Stimulated activated CD4-positive, alpha-beta T cell treated with anti-CD3 and anti-CD28 coated beads, Interleukin-2, amount 100 ng/mL, for 48 hours (primary cell): ENCODE measurements at places on chromosomes 4 and X.

- no peak for DNase-seq
Observed at GRCh38 chr4:169530048-169530447, 82.3 kb downstream of the NEK1 start.

DNA sequence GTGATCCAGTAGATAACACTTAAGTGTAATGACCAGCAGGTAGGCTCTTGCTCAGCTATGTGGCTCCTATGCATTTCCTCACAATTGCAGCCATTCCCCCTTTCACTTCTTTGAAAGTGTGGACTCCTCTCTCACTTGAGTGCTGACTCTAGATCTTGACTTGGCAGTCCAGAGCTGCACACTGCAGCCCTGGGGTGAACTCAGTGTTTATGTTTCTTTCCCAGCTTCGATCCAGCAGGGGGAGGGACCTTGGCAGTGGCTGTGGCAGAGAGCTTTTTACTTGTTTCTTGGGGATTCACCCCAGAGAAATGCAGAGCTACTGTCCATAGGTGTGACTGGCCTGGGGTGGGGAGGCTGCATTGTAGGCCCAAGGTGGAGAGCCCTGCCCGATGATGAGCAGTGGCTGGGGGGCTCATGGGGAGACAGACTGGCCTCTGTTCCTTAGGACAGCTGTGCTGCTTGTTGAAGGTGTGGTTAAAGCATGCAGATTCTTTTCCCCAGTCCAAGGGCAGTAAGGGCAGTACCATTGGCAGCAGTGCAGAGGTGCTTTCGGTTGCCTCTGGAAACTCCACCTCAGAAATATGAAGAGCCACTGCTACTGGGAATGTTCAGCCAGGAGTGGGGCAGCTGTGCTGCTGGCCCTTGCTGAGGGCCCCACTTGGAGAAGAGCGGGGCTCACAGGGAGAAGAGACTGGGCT is 134.7 kb downstream of the SH3BGRL start:
- DNase-seq = no peak

DNA sequence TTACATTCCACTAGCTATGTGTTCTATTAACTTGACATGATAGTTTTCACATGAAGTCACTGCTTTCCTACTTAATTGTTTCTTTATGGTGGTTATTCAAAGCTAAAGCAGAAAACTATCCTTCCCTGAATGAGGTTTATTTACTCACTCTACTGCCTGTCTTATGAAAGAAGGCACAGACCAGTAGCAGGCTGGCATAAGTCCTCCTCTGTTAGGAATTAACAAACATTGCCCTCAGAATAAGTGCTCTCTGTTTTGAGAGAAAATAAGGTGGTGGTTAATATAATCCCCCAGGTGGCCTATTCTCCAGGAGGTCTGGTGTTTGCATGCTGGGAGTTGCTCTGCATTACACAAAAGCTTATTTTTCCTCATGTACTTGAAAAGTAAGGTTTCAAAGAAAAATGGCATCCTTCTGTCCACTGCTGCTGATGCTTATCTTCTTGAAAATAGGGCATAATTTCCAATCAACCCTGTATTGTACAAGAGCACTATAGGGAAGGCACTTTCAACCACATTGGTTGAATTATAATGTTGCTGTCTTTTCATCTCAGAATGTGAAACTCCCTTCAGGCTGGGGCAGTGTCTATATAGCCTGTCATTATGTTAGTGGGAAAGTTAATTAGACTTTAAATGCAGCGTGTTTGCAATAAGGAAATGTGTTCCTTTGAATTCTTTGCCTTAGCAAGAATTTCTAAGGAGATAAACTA is 119.7 kb upstream of the TBC1D9 start:
- DNase-seq = no peak

- no peak for DNase-seq
Observed at GRCh38 chr4:163701916-163702315, 207.4 kb downstream of the TMA16 start.

DNA sequence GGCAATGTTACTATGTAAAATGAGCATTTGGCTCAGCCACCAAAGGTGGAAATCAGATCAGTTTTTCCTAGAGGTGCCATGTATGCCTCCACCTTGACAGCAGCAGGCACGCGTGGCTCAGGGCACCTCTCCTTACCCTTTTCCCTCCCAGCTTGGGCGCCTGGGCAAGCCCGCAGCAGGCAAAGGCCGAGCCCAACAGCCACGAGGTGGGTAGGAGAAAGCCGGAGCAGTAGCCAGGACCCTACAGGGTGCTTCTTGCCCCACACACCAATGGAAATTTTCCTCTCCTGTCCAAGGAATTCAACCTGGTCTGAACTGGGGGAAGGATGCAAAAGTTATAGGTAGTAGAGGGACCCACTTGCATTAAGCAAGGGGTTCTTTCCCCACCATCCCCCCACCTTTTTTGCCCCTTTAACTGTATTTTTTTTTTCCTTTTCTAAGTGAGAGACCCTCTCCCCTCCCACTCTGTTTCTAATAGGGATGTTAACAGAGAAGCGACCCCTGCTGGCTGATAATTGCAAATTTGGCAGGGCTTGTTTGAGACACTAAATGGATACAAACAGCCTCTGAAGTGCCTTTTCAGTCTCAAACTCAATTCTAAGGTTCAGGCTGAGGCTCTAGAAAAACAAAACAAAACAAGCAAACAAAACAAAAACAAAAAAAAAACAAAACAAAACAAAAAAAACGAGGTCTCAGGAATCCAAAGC is 895.1 kb downstream of the PCDH18 start:
- DNase-seq = no peak

- no peak for DNase-seq
Observed at GRCh38 chr4:159538556-159538955, 435.7 kb downstream of the RAPGEF2 start.

GRCh38 chr4:2576290-2576689 is 39.8 kb downstream of the FAM193A start:
- no peak for DNase-seq

GRCh38 chrX:69215161-69215875 is 50.1 kb upstream of the PJA1 start:
- no peak for DNase-seq

DNA sequence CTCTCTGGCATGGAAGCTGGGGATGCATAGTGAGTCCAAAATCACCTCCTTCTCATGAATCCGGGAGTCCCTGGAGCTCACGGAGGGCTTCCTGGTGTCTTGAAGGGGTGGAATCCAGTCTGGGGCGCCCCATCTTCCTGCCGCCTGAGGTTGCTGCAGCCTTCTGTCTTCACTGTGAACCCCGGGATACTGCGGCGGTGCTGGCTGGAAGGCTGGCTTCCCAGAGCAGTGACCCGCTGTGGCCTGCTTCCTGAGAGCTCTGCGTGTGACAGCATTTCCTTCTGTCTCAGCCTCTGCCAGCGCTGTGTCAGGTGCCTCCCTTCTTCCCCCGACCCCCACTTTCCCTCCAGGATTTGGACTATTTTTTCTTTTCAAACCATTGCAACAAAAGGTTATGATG is 98.8 kb upstream of the STOX2 start:
- no peak for DNase-seq

DNA sequence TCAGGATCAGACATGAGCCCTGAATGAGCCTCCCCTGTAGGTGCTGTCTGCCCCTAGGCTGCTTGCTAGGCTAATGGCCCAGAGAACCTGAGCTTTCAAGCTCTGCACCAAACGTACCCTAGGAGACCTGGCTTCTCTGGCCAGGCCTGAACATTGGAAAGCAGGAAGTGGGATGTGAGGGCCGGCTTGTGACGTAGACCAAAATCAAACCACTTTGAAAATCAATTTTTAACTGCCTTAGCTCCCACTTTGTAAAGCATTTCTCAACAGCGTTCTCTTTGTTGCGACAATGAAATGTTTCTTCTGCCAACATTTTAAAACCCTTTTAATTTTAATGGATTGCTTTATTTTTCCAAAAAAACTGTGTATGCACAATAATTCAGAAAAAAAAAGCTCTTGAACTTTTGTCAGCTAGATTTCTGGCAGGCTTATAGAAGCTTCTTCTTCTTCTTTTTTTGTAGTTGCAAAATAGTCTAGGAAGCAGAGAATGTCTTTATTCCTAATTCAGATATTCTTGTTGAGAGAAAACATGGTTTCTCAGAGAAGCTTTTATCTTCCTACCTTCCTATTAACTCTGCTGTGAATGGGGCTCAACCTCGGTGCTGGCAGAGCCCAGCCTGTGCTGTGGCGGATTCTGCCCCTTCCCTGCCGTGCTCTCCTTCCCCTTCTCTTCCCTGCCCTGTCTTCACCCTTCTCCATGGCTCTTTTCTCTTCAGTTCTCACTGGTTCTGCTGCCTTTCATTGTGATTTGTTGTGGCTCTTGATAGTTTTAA is 145.2 kb upstream of the SFRP2 start:
- no peak for DNase-seq

GRCh38 chr4:169416997-169417396 is 146.2 kb upstream of the SH3RF1 start:
- DNase-seq = no peak

DNA sequence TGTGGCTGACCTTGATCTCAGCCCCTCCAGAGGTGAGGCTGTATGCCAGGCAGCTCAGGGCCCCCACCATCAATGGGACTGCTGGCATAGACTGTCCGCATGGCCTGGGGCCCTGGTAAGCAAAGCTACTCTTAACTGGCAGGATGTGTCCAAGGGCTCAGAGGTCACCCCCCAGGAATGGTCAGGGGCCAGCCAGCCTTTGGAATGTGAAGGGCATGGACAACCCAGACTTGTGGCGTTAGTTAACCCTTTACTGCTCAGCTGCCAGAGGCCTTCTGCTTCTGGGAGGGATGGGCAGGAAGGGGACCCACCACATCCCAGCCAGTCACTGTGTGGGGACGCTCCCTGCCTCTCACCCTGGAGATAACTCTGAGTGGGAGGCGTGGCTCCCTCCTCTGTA is 80.1 kb upstream of the PSAPL1 start:
- no peak for DNase-seq

- no peak for DNase-seq
Observed at GRCh38 chr4:15336410-15337167, 91.2 kb upstream of the C1QTNF7 start.

DNA sequence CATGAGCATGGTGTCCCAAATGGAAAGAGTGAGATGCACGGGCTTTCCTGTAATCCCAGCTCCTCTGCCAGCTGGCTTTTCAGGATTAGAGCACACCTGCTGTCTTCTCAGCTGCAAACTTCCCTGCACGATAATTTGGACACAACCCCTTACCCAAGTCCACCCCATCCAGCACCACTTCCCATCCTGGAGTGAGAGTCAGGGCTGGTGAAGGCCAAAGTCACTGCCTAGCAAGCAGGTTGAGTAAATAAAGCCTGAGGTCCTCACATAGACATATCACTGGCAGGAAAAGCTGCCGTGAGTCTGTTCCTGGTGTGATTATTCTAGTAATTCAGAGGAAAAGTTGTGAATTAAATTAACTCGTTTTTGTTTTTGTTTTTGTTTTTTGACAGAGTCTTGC is 113.9 kb upstream of the MBNL3 start:
- DNase-seq = no peak

DNA sequence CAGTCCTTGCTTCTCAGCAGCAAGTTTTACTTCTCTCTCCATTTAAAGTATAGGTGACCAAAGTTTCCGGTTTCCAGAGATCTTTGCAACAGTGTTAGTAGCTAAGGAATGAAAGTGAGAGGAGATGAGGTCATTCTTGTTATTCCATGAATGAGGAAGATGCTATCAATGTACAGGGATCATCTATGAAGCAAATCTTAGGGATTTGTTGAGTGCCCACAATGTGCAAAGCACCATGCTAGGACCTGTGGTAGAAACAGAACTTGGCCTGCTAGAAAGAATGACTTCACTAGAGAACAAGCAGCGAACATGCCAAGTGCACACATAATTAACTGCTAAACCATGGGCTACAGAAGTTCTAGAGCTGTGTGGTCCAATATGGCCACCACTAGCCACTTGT is 112.5 kb downstream of the MID1 start:
- DNase-seq = no peak

DNA sequence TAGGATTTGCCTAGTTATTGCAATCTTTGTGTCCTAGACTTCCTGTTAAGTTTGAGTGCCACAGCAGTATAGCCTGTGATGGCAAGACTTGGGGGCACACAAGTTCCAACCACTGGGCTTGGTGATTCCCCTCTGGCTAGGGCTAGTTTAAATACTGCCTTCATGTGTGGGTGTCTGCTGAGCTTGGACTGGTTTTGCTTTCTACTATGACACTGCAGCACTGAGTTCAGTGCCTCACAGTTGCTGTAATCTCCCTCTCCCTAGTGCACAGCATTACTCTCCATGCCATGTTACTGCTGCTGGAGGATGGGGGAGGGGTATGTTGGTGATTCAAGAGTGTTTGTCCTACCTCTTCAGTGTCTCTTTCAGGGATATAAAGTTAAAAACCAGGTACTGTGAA is 379.6 kb downstream of the IL15 start:
- DNase-seq = no peak

GRCh38 chr4:112736718-112737135 is 99.8 kb downstream of the LARP7 start:
- no peak for DNase-seq

DNA sequence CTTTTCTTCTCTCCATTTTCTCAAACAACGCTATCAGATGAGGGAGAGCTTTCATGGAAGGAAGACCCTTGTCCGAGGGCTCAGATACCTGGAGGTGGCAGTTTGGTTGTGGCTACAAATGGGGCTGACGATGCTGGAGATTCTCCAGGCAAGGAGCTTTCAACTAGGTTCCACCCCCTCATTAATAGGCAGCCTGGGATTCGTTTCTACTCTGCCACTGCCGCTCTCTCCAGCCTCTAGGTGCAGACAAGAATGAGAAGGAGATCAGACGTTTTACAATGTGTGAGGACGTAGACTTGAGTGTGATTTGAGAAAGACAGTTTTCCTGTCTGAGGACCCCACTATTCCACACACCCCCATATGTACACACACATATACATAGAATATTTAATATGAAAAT is 53.1 kb downstream of the ETNPPL start:
- DNase-seq = no peak

DNA sequence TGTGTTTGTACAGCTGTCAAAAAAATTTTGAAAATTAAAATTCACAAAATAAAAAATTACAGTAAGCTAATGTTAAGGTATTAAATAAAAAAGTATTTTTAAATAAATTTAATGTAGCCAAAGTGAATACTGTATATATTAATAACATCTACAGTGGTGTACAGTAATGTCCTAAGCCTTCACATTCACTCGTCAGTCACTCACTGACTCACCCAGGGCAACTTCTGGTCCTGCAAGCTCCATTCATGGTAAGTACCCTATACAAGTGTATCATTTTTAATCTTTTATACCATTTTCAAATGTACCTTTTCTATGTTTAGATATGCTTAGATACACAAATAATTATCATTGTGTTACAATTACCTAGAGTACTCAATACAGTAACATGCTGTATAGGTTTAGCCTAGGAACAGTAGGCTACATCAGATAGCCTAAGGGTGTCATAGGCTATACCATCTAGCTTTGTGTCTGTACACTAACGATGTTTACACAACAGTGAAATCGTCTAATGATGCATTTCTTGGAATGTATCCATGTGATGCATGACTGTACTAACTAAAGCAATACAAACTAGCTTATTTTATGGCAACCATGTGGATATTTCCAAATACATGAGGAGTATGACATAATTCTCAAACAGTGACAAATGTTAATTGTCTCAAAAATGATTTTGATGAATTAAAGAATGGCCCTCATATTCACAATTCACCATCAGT is 13.7 kb downstream of the DDX60 start:
- DNase-seq = no peak

GRCh38 chr4:58602731-58603359 is 1492.7 kb upstream of the IGFBP7 start:
- DNase-seq = no peak
